ENCODE measurements at places on chromosomes 7 and 10. TPM values are rescaled to one million over a fixed set of nuclear protein-coding genes. Genes with fewer than 3 reads are reported as not detected.

- no peaks in the 10 kb centered on the region for H3K4me1 ChIP-seq
- H3K4me3 ChIP-seq = no peak overlapping the region
- no peaks in the 10 kb centered on the region for H3K27me3 ChIP-seq
- no peak overlapping the region for H3K27ac ChIP-seq
- no peak for DNase-seq
- no peaks in the 10 kb centered on the region for H3K36me3 ChIP-seq
Observed at GRCh38 chr10:66234872-66235271, 691.0 kb upstream of the LRRTM3 start.

DNA sequence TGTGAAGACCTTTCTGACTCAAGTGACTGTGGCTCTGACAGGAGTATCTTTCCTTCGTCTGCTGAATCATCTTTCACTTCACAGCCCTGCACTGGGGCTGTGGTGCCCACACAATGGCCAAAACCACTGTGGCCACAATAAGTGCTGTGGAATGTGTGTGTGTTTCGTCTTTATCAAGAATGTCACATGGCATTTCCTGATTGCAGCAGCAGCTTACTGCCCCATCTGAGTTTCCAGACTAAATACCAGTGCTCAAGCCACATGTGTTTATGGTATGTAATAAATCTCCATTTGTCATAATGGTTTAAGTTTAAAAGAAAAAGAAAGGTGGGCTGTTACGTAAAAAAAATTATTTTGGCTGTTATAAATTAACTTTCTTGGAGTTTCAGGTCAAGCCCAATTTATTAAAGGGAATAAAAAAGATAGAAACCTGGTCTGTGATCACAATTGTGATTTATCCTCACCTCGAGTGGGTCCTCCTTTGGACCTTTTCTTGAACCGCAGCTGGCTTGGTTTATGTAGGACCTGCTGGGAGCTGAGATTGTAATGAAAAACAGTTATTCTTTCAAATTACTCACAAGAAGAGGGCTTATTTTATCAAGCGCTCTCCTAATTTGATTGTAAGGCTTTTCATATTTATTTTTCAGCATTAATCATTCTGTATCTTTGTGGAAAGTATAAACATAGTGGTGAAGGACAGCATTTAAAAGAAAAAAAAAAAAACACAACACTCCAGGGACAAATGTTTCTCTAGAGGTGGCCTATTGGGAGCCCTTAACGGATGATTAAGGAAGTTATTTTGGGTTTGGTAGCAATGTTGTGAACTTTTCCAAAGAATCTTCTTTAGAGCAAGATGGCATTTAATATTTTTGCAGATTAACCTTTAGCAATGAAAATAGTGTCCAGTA is 116.2 kb downstream of the LRMDA start:
- H3K4me3 ChIP-seq = no peak overlapping the region
- DNase-seq = no peak
- no peaks in the 10 kb centered on the region for H3K4me1 ChIP-seq
- H3K27ac ChIP-seq = no peak overlapping the region
- no peaks in the 10 kb centered on the region for H3K36me3 ChIP-seq

DNA sequence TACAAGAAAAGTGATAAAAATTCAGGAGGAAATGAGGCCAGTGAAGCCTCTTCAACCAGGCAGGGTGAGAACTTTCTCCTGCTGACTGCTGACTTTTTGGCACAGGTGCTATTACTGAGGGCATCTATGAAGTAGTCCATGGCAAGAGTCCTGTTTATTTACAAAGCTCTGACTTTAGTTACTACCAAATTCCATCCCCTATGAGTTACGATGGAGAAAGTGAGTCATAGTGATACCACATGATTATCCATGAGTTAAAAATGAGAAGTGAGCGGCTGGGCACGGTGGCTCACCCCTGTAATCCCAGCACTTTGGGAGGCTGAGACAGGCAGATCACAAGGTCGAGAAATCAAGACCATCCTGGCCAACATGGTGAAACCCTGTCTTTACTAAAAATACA is 19.9 kb downstream of the CCDC3 start:
- no peaks in the 10 kb centered on the region for H3K27me3 ChIP-seq
- H3K4me1 ChIP-seq = no peaks in the 10 kb centered on the region
- no peak for DNase-seq

DNA sequence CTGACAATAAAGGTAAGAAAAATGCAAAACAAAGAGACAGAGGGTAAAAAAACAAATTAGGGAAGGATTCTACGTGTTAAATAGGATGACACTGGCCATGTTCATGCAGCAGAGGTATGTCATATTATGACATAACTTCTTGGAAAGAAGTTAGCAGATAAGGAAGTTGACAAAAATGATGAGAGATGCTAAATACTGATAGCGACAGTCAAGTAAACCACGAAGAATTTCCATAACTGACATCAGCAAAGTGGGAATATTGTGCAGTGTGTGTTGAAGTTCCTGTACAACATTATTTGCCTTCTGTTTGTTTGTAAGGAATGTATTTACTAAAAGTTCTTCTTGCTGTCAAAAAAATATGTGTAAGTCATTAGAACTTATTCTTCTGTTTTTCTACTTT is 29.5 kb downstream of the MDH2 start:
- DNase-seq = no peak
- H3K27me3 ChIP-seq = no peaks in the 10 kb centered on the region
- H3K36me3 ChIP-seq = no peaks in the 10 kb centered on the region
- no peaks in the 10 kb centered on the region for H3K4me1 ChIP-seq
- H3K4me3 ChIP-seq = no peak overlapping the region

DNA sequence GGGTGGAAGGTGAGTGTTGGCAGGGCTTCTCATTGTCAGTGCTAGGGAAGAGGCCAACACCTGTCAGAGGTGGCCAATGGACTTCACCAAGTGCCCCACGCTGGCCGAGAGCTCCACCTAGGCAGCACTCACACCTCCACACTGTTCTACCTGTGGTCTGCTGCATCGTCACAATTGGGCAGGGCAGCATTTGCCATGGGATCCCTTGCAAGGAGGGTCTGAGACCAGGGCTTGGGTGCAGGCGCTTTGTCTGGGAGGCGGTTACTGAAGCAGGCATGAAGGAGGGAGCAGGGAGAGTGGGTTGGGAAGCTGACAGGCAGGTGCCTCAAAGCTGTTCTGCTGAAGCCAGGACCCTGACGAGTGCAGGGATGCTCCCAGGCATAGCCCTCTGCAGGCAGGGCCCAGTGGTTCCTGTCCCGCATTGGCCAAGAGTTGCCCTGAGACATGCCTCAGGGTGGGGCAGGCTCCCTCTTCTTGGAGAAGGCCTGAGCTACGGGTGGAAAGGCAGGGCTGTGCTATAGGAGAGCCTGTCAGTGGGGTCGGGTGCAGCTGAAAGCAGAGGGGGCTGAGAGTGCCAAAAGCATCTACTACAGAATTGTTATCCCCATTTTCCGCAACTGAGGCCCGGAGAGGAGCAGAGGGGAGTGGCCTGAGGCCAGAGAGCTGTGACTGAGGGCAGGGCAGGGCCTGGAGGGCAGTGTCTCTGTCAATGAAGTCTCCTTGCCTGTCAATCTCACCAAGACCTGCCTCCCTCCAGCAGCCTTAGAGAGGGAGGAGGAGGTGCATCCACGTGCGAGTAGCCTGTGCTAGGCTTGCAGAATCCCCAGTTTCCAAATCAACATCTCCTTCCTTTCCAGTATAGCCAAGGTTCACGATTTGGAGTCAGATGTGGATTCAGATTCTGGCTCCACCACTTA is 4.0 kb downstream of the RBP3 start:
- H3K36me3 ChIP-seq = no peaks in the 10 kb centered on the region
- H3K27me3 ChIP-seq = no peaks in the 10 kb centered on the region
- H3K27ac ChIP-seq = no peak overlapping the region
- DNase-seq = no peak
- H3K4me3 ChIP-seq = no peak overlapping the region

DNA sequence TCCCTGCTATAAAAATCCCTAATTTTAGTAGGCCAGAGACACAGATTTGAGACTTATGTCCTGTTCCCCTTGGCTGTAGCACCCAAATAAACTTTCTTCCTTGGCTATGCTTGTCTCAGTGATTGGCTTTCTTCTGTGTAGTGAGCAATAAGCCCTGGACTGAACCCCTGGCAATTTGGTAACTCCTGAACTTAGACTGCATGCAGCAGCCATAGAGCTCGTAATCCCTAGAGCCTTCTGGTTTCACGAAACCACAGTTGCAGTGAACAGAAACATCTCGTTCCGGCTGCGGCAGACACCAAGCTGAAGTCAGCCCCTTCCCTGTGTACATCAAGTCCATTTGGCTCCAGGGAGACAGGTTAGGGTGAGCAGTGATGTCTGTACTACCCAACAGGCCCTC is 172.2 kb downstream of the LYZL1 start:
- no peak overlapping the region for H3K27ac ChIP-seq
- no peak overlapping the region for H3K4me3 ChIP-seq
- no peak for DNase-seq
- no peaks in the 10 kb centered on the region for H3K27me3 ChIP-seq

- H3K27me3 ChIP-seq = no peaks in the 10 kb centered on the region
- H3K4me1 ChIP-seq = no peaks in the 10 kb centered on the region
- H3K27ac ChIP-seq = no peak overlapping the region
- H3K36me3 ChIP-seq = no peaks in the 10 kb centered on the region
- no peak for DNase-seq
Observed at GRCh38 chr10:13268841-13269240, 31.0 kb downstream of the PHYH start.

DNA sequence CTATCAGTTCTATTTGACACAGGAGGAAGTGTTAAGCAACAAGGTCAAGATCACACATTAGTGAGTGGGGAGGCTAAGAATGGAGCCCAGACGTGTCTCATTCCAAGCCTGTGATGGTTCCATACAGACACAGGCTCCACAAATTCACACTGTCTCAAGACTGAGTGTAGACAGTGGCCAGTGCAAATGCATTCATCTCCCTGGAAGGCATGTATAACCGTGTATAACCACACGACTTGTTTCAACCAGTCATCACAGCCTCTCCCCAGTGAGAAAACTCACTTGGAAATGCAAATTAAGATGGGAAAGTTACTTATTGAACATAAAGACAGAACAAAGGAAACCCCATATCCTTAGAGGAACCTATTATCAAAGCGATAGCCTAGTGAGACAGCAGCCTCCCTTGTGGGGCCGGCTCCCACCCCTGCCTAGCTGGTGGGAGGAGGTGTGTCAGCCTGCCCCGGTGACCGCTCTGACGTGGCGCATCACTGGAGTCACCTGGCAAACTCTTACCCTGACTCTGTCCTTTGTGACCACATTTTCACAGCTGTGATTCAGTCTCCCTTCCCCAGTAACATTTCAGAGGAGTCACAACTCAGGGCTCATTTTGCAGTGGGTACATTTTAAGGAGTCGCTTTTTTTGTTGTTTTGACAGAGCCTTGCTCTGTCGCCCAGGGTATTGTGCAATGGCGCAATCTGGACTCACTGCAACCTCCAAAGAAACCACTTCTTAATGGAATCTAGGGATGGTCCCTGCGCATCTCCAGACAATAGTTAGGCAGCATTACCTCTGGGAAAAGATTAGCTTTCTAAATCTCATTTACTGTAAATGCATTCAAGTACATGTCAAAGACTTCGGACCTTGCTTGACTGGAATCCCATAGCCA is 126.6 kb upstream of the PARD3 start:
- no peaks in the 10 kb centered on the region for H3K36me3 ChIP-seq
- H3K27me3 ChIP-seq = no peaks in the 10 kb centered on the region
- H3K4me1 ChIP-seq = no peaks in the 10 kb centered on the region
- no peak for DNase-seq
- no peak overlapping the region for H3K27ac ChIP-seq

GRCh38 chr10:89163265-89163995 is 43.7 kb downstream of the CH25H start:
- no peaks in the 10 kb centered on the region for H3K27me3 ChIP-seq
- H3K4me3 ChIP-seq = peak overlapping the region; percentile 39
- H3K4me1 ChIP-seq = peaks cover 5% of the 10 kb centered on the region
- no peak overlapping the region for H3K27ac ChIP-seq

DNA sequence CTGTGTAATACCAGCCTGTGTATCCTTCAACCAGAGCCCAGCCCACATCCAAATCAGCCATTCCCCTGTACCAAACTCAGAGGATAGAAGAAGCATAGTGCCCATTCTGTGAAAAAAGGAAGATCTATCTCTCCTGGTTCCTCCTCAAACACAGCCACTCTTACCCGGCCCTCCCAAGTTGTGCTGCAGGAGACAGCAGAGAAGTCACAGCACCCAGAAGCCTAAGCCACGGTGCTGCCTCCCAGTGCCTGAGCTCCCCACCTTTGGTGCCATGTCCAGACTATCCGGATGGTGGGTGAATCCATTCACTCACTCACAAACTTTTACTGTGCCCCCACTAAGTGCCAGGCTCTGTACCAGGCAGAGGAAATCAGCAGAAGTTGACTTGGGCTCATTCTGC is 166.0 kb upstream of the ZMIZ1 start:
- no peak overlapping the region for H3K4me3 ChIP-seq
- H3K4me1 ChIP-seq = no peaks in the 10 kb centered on the region
- no peaks in the 10 kb centered on the region for H3K36me3 ChIP-seq
- no peak for DNase-seq

GRCh38 chr10:6013413-6014192 is 36.3 kb upstream of the IL15RA start:
- H3K27ac ChIP-seq = peak overlapping the region; percentile 82
- H3K4me3 ChIP-seq = no peak overlapping the region
- peaks cover 9% of the 10 kb centered on the region for H3K4me1 ChIP-seq
- no peak for DNase-seq
- no peaks in the 10 kb centered on the region for H3K36me3 ChIP-seq

GRCh38 chr7:113677811-113678210 is 241.0 kb downstream of the PPP1R3A start:
- no peaks in the 10 kb centered on the region for H3K36me3 ChIP-seq
- DNase-seq = no peak
- H3K4me1 ChIP-seq = no peaks in the 10 kb centered on the region
- H3K27ac ChIP-seq = no peak overlapping the region
- H3K4me3 ChIP-seq = no peak overlapping the region
- no peaks in the 10 kb centered on the region for H3K27me3 ChIP-seq

DNA sequence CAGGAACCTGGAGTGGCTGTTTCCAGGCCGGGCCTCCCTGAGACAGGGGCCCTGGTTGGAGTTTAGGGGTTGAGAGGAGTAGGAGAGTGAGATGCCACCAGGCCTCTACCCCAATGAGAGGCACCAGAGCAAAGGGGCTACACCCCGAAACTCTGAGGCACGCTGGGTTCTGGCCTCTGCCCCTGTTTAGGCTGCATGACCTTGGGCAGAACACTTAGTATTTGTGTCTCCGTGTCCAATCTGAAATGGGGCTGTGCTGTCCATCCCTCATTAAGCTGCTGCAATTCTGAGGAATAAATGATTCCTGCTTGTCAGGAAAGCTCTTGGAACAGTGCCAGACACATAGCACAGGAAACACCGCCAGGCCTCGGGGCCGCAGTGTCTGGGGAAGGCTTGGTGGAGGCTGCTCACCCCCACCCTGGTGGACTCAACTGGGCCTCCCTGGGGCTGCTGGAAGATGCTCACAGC is 40.5 kb upstream of the SAMD8 start:
- no peaks in the 10 kb centered on the region for H3K4me1 ChIP-seq
- H3K27me3 ChIP-seq = no peaks in the 10 kb centered on the region
- H3K4me3 ChIP-seq = no peak overlapping the region
- H3K36me3 ChIP-seq = no peaks in the 10 kb centered on the region
- no peak overlapping the region for H3K27ac ChIP-seq

- H3K27ac ChIP-seq = no peak overlapping the region
- H3K36me3 ChIP-seq = no peaks in the 10 kb centered on the region
- H3K4me1 ChIP-seq = no peaks in the 10 kb centered on the region
- H3K4me3 ChIP-seq = no peak overlapping the region
- no peak for DNase-seq
Observed at GRCh38 chr7:36905841-36906240, 181.5 kb upstream of the AOAH start.

GRCh38 chr10:71334221-71334791 is 15.2 kb downstream of the SLC29A3 start:
- DNase-seq = no peak
- no peak overlapping the region for H3K27ac ChIP-seq
- H3K4me1 ChIP-seq = no peaks in the 10 kb centered on the region
- H3K4me3 ChIP-seq = no peak overlapping the region
- H3K36me3 ChIP-seq = peaks cover 8% of the 10 kb centered on the region

The RBP4 gene
- total RNA-seq = not detected

The SFMBT2 gene
- total RNA-seq = 50.9 TPM

The NEURL1 gene
- total RNA-seq = 9.2 TPM

The NKX2-3 gene
- total RNA-seq = not detected

The C10orf95 gene
- total RNA-seq = 0.68 TPM
